Activated naive CD4-positive, alpha-beta T cell treated with anti-CD3 and anti-CD28 coated beads, Interleukin-2, amount 50 U/mL, for 16 hours (primary cell): ENCODE measurements at places on chromosomes 2 and 18.

DNA sequence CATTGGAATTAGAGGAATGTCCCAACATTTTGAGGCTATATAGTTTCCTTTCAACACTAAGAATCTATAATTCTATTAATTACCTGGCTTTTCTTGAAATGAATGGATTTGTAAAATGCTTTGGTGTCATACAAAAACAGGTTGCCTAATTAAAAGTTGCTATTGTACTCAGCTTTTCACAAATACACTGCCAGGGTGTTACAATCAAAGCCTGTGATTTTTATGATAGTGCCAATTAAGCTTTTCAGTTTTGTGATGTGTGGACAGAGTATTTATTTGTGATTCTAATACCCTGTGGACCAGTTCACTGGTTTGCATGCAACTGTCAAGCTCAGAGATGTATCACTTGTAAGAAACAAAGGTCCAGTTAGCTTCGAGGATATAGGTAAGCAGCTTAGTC is 71.8 kb downstream of the NAB1 start:
- no peak for DNase-seq

DNA sequence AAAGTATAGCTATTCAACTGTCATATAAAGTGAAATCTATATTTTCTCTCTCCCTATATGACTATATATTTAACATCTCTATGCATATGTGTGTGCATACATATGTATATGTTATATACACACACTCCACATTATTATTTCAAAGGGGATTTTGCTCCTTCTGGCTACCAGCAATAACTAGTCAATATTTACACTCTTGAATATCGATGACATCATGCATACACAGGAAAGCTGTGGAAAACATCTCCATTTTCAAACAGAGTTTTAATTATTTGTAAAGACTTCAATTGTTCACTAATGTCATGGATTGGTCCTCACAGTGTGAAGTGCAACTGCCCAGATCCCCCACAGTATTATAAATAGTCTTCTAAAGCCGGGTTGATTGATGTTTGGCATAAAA is 195.9 kb upstream of the TCF4 start:
- no peak for DNase-seq

- DNase-seq: no peak
These were observed 148.8 kb downstream of the TPGS2 start for GRCh38 chr18:36680042-36680441.

DNA sequence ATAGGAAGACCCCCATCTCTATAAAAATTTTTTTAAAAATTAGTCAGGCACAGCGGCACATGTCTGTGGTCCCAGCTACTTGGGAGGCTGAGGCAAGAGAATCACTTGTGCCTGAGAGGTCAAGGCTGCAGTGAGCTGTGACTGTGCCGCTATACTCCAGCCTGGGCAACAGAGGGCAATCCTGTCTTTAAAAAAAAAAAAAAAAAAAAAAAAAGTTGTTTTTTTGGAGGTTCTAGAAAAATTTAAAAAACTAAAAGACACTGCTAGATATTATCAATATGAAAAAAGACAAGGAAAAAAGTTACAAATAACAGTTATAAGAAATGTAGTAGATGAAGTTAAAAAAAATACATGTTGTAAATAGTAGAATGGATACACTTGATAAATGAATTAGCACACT is 56.1 kb upstream of the C2orf15 start:
- DNase-seq: peak; percentile 14

DNA sequence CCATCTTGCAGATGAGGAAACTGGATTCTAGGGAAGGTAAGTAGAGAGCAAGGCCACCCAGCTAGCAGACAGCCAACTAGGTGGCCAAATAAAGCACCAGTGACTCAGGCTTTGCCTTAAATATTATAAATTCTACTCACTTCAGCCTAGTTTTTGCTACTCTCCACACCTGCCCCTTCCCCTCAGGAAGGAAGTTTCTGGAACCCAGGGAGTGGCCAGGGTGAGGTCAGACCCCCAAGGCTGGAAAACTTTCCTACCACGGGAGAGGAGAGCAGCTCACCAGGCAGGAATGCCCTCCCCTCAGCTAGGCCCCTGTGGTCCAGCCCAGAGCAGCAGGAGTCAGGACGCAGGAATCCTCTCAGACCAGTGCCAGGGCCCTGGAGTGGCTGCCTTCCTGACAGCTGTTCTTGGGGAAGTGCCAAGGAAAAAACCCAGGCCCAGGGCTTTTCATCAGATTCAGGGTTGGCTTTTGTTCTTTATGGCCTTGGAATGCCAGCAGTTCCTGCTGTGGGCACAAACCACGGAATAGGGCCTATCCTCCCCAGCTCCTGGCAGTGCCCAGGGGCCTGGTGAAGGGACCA is 5.1 kb upstream of the PAX8 start:
- DNase-seq: no peak

DNA sequence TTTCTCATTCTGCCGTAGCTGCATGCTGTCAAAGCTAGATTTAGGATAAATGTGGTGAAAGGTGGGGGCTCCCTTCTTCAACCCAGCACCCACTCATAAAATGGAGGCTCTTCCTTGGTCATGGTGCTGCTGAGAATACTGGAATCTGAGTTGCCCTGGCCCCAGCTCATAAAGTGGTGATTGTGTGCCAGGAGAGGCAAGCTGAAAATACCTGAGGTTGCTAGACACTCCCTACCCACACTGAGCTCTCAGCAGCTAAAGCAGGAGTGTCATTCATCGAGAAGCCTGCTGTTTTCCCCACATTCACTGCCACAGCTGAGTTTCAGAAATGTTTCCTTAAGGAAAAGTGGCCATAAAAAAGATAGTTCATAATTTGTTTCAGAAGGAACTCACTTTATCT is 297.1 kb upstream of the RBMS1 start:
- no peak for DNase-seq

DNA sequence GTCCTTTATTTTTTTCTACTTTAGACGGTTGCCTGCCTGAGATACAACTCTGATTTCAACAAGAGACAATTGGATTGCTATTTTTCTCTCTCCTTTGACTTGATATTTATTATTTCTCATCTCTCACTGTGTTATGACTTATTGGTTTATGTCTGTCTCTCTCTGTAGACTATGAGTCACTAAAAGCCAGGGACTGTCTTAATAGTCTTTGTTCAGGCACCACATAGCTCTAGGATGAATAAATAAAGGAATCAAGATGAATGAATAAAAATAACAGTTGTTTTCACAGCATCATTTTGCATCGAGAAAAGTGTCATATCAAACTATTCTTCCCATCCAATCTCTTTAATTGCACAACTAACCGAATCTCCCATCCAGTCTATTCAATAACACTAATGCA is 31.4 kb upstream of the CD28 start:
- DNase-seq: no peak

GRCh38 chr2:46180189-46180588 is 117.0 kb upstream of the EPAS1 start:
- DNase-seq: no peak

DNA sequence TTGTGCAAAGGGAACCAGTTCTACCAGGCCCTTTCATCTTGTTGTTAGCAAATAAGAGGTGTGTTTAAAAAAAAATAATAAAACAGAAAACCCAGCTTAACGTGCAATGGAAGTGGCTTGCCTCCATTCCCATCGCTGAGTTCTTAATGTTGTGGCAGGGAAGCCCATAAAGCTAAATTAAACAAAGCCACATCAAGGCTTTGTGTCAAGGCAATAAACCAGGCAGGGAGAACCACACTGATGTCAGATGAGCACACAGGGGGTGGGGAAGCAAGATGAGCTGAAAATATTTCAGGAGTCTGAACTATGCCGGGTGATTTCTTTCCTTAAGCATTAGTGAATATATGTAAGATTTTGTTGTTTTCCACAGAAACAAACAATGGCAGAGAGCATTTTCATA is 73.5 kb downstream of the PHLPP1 start:
- no peak for DNase-seq

- DNase-seq: no peak
These were observed 665.8 kb upstream of the ZEB2 start for GRCh38 chr2:145185696-145186095.

- no peak for DNase-seq
These were observed 659.0 kb upstream of the CDH7 start for GRCh38 chr18:65091744-65092329.

DNA sequence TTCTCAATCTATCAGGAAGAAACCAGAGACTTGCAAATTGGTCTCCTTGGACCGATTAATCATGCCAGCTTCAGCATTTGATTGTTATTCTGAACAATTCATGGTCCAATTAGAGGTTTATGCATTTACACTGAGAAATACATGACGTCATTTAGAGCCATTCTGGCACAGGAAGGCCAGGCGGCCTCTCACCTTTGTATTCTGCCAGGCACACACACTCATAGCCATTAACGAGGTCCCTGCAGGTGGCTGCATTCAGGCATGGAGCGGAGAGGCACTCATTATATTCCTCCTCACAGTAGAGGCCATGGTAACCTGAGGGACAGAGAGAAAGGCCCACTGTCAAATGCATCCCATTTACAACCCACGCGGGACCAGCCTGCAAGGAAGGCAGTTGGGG is 146.8 kb upstream of the PID1 start:
- DNase-seq: no peak

DNA sequence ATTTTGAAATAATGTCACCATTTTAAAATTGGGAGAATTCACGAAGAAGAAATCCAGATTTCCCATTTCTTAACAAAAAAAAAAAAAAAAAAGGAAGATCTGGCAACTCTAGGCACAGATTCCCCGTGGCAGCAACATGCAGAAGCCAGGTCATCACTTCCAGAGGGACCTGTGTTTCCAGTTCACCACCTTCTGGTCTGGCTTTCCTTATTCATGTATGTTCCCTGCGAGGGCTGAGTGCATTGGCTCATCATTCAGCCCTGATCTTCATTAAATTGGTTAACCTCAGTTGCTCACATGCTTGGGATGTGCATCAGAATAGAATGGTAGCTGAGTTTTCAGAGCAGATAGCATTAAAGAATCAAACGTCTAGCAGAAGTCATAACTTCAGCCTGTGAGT is 25.0 kb upstream of the MAP3K20 start:
- DNase-seq: no peak

- no peak for DNase-seq
These were observed 16.0 kb downstream of the TET3 start for GRCh38 chr2:74000666-74001065.

- DNase-seq: no peak
These were observed 106.4 kb downstream of the MBD2 start for GRCh38 chr18:54117853-54118773.

GRCh38 chr2:65846989-65847678 is 414.7 kb upstream of the SPRED2 start:
- DNase-seq: no peak

DNA sequence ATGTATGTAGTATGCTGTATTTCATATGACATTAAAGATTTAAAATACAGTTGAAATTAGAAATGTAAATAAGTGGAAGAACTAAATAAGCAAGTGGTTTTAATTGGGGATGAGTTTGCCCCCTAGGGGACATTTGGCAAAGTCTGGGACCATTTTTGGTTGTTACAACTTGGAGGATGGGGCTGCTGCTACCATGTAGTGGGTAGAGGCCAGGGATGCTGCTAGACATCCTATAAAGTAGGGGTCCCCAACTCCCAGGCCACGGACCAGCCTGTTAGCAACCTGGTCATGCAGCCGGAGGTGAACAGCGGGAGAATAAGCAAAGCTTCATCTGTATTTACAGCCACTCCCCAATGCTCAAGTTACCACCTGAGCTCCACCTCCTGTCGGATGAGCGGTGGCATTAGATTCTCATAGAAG is 27.9 kb upstream of the ASNSD1 start:
- DNase-seq: no peak

- peak; percentile 68 for DNase-seq
These were observed 69.9 kb upstream of the ITGB6 start for GRCh38 chr2:160269803-160270570.

DNA sequence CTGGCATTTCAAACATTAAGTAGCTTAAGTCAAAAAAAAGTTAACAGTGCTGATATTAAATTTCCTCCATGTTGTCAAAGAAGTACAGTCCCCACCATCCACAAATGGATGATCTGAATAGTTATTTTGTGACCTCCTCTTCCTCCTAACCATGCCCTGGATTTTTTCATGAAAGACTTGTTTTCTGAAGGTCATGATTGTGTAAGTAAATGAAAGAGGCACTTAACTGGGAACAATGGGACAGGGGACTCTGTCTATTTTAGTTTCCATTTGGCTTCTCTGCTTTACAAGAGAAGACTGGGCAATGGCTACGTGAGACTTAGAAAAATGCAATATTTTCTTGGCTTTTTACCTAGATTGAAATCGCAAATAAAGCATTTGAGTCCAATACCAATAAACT is 32.2 kb downstream of the PECR start:
- DNase-seq: no peak

- no peak for DNase-seq
These were observed 547.1 kb upstream of the SOX11 start for GRCh38 chr2:5145053-5145452.

- DNase-seq: no peak
These were observed 82.1 kb downstream of the MAP3K20 start for GRCh38 chr2:173157676-173158293.

- no peak for DNase-seq
These were observed 14.8 kb upstream of the REEP1 start for GRCh38 chr2:86352137-86352726.

DNA sequence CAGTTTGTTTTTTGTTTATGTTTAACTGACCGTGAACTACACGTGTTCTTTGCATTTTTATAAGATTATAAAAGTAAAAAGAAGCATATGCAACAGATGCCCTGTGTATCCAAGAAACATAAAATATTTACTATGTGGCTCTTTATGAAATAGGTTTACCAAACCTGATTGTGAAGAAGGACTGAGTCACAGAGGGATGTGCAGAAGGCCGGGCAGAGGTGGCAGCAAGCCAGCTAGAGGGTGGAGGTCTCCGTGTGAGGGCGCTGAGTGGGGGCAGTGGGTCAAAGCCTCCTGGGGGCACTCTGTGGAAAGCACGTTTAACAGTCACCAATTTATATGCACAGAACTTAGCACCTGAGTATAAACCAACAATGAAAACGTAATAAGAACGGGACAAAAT is 97.2 kb downstream of the TMEM18 start:
- DNase-seq: no peak

GRCh38 chr2:238814815-238815214 is 33.1 kb upstream of the TWIST2 start:
- DNase-seq: no peak

GRCh38 chr2:20452551-20452950 is 5.7 kb downstream of the RHOB start:
- no peak for DNase-seq

DNA sequence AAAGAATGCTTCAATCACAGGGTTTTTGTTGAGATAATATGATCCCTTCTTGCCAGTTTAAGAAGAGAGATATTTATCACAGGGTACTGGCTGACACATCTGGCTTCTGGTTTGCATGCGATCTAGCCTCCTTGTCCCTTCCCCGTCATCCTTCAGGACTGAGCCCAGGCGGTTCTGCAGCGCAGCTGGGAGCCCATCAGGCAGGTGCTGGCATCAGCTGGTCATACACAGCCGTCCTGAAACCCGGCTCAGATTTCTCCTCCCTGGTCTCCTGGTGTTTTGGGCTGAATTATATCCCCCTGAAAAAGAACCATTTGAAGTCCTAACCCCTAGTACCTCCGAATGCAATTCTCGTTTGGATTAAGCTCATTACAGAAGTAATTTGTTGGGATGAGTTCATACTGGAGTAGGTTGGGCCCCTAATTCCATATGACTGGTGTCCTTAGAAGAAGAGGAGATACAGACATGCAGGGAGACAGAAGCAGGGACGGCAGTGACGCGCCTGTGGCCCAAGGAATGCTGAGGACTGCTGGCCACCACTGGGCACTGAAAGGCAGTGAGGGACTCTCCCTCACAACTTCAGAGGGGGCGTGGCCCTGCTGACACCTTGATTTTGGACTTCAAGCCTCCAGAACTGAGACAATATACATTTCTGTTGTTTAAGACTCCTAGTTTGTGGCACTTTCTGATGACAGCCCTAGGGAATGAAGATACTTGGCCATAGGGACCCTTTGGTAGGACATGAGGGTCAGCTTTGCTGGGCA is 83.9 kb upstream of the ODC1 start:
- no peak for DNase-seq
